Activated CD4-positive, alpha-beta T cell treated with anti-CD3 and anti-CD28 coated beads, Interleukin-2, amount 50 U/mL, for 16 hours (primary cell): ENCODE measurements at places on chromosomes 13 and 19.
A peak's percentile ranks its signal among the peaks of the same experiment; 100 is the strongest.

DNA sequence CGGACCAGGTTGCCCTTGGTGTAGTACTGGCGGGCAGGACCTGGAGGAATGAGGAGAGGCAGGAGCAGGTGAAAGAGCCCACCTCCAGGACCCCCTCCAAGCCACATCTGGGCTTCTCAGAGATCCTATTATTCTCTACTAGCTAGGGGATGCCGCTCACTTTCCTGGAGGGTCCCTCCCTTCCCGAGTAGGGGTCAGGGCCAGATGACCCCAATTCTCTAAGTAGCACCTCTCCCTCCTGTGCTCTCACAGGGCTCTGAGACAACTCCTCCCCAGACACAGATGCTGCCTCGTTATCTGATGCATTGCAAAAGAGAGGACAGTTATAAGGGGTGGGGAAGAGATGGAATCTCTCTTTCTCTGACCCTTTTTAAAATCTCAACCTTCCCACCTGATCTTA is 22.9 kb downstream of the GP6 start:
- no peak for DNase-seq

GRCh38 chr19:17951990-17952976 is 14.6 kb upstream of the KCNN1 start:
- no peak for DNase-seq

DNA sequence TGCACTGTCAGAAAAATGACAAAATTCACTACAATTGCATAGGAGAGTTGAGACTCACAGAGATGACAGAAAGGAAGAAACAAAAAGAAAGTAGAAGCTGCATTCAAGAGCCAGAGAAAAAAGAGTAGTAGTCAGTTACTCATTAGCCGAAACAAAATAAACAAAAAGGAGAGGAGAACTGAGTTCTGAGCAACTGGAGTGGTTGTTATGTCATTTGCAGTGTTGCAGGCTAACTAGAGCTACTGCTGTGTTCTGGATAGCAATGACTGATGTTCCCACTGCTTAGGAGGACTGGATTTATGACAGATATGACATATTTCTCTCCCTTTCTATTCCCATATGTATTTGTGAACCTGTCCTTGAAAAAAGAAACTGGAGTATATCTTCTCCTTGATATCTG is 482.6 kb downstream of the RFC3 start:
- no peak for DNase-seq

DNA sequence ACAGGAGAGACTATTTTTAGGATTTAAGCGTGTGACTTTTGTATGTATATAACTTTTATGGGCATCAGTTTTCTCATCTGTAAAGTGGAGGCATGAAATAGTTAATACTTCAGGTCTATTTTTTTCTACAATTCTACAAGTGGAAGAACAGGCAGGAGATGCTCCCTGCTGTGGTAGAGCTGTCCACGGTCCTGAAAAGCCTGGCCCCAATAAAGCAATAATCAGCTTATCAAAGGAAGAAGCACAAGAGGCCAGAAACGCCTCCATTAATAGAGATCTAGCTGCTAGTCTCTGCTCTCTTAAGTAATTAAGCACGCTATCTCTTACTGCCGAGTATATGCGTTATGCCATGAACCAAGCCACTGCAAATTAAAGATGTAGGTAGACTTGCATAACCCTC is 28.0 kb upstream of the WASF3 start:
- DNase-seq: peak; percentile 9

GRCh38 chr13:44148159-44148914 is 225.3 kb upstream of the SERP2 start:
- DNase-seq: no peak

DNA sequence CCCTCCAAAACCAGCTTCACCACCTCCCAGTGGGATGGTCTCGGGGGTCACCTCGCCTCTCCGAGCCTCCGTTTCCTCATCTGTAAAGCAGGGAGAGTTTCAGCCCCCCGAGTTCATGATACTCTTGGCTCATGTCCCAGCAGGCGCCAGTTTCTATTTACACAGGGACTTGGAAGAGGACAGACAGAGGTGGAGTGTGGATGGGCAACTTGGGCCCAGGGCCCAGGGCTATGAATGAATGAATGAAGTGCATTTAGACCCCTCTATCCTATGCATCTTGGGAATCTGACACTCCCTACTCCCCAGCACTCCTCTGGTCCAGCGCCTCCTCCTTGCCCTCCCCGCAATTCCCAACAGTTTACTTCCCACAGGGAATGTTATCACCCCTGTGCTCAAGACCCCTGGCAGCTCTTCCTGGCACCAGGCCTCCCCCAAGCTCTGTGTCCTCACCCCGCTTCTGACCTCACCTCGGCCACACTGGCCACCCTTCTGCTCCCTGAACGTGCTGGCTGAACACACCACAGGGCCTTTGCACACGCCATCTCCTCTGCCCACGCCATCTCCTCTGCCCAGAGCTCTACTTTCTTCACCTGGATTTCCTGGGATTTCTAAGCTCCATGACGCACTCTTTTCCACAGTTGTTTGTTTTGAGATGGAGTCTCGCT is 4.9 kb upstream of the C2CD4C start:
- DNase-seq: no peak

GRCh38 chr13:95176611-95177259 is 124.5 kb downstream of the ABCC4 start:
- DNase-seq: peak; percentile 42

DNA sequence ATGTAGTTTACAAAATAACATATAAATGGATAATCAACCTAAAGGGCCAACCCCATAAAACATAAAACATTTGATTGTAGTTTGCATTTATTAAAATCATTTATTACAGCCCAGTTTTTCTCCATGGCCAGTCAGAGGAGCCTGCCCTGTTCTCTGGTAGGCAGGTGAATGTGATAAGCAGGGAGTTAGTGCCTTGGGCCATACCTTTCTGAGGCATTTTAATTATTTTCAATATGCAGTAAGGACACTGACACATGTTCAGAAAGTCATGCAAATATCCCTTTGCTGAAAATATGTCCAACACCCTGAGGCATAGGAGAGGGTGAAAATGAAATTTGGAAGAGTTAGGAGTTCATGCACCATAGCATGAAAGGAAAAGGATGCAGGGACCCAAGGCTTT is 242.6 kb upstream of the EDNRB start:
- no peak for DNase-seq

GRCh38 chr13:42688821-42689220 is 92.6 kb upstream of the FAM216B start:
- DNase-seq: no peak

GRCh38 chr13:89115307-89115706 is 1444.1 kb downstream of the SLITRK5 start:
- no peak for DNase-seq

DNA sequence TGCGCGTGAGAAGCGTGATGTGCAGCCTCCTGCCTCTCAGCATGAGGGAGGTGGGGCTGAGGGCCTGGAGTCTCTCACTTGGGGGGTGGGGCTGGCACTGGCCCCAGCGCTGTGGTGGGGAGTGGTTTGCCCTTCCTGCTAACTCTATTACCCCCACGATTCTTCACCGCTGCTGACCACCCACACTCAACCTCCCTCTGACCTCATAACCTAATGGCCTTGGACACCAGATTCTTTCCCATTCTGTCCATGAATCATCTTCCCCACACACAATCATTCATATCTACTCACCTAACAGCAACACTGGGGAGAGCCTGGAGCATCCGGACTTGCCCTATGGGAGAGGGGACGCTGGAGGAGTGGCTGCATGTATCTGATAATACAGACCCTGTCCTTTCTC is 8.7 kb downstream of the CD177 start:
- DNase-seq: no peak

- no peak for DNase-seq
Observed at GRCh38 chr19:2032296-2032941, 16.9 kb upstream of the BTBD2 start.

GRCh38 chr19:18450931-18451836 is 13.3 kb upstream of the ISYNA1 start:
- DNase-seq: peak; percentile 88

DNA sequence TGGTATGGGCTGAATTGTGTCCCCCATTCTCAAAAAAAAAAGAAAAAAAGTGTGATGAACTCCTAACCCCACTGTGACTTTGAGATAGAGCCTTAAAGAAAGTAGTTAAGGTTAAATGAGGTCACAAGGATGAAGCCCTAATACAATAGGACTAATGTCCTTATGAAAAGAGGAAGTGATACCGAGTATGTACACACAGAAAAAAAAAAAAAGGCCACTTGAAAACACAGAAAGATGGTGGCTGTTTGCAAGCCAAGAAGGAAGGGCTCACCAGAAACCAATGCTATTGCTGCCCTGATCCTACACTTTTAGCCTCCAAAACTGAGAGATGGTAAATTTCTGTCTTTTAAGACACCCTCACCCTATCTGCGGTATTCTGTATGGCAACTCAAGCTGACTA is 955.6 kb downstream of the PCDH17 start:
- DNase-seq: no peak

DNA sequence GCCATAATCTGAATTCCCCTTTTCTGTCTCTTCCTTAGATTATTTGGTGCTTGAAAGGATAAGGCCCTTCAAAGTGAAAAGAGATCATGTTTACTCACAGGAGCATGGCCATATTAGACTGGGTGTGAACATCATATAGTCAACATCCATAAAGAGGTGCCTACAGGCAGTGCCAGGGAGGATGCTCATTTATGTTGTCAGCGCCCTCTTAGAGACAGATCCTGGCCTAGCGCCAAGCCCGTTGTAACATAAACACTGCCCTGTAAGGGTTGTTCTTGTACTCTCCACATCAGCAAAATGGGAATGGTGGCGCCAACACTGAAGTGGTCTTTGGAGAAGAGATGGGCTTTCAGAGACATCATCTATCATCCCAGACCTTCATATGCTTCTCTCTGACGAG is 16.1 kb downstream of the PCDH8 start:
- DNase-seq: no peak

DNA sequence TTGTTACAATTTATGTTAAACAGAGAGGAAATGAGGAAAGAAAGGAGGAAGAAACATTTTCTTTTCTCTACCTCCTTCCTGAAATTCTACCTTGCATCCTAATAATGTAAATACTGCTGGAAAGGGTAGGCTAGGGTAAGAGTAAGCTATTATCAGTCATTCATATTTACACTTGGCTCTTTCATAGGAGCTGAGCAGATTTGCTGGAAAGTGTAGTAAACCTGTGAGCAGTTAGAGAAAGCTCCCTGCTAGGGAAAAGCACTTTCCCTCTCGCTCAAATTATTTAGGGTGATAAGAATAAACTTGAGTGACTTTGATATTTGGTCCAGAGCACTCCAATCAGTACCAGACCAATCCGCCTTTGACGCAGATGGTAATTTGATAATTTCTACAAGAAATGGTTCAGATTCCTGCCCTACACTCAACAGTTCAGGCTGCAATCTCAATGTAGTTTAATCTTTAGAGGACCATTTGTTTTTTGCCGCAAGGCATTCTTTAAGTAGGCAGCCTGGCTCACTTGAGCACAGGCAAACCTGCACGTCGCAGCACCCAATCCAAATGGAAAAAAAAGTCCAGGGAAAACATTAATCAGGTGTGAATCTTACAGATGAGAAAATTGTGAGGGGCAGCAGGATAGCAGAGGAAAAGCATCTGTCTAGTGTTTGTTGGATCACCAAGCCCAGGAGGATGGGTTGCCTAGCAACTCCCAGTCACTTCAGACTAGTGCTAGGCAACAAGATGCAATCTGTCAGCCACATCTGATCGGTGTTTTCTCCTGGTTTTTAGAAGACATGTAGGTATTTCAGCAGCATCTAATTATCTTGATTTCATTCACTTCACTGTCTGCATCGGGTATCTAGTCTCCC is 68.6 kb upstream of the KL start:
- DNase-seq: no peak

DNA sequence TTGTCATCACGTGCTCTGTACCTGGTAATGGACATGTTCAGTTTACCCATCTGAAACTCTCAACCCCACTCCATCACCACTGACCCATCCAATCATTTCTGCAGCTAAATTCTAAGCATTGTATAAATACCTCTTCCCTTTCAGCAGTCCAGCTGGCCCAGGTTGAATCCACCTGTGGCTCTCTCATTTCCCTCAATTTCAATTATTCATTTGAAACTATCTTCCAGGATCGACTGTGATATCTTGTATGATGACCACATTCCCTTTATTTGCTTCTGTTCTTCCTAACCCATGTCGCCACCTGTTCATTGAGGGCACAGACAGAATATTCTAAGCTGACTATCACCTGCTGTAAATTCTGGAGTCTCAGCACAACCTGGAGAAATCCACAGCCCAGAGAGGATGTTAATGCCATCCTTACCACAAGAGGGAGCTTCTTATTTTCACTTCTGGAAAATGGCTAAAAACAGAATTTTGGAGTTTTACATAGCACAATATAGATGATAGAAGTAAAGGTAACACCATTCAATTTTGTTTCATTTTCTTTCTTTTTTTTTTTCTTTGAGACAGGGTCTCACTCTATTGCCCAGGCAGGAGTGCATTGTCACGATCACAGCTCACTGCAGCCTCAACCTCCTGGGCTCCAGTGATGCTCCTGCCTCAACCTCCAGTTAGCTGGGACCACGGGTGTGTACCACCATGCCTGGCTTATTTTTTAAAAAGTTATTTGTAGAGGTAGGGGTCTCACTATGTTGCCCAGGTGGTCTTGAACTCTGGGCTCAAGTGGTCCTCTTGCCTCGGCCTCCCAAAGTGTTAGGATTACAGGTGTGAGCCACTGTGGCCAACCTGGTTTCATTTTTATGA is 38.6 kb downstream of the ZNF823 start:
- no peak for DNase-seq

DNA sequence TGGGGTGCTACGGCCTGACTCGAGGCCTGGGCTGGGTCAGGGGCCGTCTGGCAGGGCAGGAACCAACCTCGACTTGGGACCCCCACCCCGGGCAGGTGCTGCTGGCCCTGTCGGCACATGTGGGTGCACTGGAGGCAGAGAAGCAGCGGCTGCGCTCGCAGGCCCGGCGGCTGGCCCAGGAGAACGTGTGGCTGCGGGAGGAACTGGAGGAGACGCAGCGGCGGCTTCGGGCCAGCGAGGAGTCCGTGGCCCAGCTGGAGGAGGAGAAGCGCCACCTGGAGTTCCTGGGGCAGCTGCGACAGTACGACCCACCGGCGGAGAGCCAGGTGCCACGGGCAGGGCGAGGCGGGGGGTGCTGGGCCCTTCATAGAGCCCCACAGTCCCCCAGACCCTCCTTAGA is 5.9 kb downstream of the KLC3 start:
- no peak for DNase-seq

DNA sequence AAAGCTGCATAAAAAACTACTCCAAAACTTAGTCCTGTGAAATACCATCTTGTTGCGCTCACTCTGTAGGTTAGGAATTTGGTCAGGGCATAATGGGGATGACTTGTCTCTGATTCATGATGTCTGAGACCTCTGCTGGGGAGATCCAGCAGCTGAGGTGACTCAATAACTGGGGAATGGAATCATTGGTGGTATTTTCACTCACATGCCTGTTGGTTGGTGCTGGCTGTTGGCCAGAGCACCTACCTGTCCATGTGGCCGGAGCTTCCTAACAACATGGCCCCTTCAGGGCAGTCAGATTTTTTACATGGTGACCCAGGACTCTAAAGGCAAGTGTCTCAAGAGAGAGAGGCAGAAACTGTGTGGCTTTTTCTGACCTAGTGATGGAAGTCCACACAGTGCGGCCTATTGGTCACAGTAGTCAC is 7.4 kb upstream of the ESD start:
- no peak for DNase-seq

- no peak for DNase-seq
Observed at GRCh38 chr13:48644141-48644540, 9.6 kb upstream of the CYSLTR2 start.

- DNase-seq: peak; percentile 28
Observed at GRCh38 chr19:51274049-51274770, 23.3 kb downstream of the SIGLECL1 start.

GRCh38 chr13:113477724-113478123 is 12.8 kb downstream of the DCUN1D2 start:
- DNase-seq: no peak
